ENCODE measurements at places on chromosomes 1 and 21.

GRCh38 chr1:41573785-41574713, 89.6 kb upstream of the EDN2 start:
- DNase-seq, result peak; percentile 81

DNA sequence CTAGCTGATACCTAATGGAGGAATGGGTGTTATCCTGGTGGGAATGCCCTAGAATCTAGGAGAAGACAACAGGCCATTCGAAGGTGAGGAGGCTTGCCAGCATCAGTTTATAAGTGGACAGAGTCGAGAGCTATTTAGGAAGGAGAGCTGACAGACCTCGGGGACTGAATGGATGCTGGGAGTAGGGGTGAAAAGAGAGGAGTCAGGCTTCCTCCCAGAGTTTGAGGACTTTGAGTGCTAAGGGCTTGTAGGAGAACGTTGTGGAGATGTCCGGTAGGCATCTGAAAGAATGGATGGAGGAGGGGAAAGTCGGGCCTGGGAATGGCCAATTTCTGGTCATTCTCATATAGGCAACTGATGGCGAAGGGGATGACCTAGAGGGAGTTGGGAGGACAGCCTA, 155.1 kb downstream of the DYRK1A start:
- DNase-seq, result no peak

DNA sequence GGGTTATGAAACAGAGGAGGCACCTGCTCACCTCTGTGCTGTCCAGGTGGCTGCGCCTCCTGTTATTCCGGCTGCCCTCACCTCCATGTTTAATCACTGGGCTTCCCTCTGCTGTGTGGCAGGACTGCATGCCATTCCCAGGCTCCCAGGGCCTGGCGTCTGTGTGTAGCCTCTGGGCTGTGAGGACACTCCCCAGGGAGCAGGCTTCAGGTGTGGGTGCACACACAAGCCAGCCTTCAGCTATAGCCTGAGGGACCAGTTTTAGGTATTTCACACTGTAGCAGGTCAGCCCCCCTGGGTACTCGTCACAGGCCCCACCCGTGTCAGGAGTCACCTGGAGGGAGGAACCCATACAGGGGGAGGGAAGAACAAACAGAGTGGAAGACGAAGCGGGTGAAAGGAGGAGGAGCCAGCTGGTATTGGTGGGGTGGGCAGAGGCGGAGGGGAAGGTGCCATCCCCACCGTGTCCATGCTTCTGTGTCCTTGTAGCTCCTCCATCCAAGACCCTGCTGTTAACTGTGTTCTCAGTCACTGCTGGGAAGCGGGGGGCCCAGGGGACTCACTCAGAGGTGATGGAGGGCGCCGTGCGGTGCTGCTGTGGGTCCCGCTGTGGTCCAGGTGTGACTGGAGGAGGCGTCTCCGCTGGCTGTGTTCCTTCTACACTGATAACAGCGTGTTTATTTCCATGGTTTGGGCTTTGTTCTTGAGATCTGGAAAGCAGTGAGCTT, 158.6 kb downstream of the PGBD5 start:
- no peak for DNase-seq

- DNase-seq, result no peak
Observed at GRCh38 chr1:23727362-23727811, 15.9 kb upstream of the ELOA start.

DNA sequence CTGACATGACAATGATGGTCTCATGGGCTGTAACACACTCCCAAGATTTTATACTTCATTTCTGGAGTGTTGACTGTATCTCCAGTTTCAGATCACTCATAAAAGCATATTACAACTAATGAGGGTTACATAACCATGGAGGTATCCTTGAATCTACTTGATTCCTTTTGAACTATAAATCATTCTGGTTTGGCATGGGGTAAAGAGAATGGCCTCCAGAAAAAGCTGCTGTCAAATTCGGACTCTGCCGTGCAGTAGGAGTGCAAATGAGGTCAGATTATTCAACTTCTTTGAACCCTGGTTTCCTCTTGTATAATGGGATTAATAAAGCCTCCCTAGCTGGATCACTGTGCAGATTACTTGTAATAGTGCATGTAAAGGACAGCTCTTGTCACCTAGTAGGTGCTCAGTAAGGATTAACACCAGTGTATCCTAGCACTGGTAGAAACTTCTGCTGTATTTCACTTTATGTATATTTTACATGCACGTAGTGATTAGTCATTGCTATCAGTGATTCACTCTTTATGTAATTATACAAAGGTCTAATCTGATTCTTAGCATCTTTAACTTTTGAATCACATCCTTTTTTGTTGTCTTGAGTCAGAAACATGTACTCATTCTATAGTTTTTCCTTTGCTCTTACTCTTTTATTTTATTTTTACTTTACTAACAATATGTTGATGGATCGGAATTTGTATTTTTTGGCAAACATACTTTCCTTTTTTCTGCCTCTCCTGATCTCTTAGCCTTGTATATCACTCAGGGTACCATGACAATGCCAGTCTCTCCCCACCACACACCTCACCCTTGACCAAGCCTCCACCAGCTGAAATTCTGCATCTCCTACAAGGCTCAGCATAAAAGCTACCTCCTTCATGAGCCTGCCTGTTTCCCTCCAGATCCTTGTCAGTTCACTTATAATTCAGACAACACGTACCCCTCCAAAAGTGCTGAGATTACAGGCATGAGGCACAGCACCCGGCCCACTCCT, 3.2 kb downstream of the LRRC8C start:
- no peak for DNase-seq

DNA sequence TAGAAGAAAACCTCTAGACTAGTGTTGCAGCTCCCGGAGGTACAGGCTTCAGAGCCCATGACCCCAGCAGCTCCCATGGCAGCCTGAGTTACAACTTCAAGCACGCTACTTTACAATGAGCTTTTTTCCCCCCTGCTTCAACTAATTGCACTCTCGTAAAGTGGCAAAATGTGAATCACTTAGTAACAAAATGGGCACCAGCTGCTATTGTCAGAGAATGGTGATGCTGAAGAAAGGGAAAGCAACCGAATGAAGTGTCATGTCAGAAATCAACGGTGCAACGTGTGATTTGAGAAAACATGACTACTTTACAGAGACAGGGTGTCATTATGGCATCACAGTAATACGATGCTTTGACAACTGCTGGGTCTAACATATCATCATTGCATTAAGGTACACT, 40.5 kb downstream of the ESRRG start:
- DNase-seq, result no peak

- no peak for DNase-seq
Observed at GRCh38 chr1:183110326-183110880, 75.7 kb upstream of the LAMC2 start.

DNA sequence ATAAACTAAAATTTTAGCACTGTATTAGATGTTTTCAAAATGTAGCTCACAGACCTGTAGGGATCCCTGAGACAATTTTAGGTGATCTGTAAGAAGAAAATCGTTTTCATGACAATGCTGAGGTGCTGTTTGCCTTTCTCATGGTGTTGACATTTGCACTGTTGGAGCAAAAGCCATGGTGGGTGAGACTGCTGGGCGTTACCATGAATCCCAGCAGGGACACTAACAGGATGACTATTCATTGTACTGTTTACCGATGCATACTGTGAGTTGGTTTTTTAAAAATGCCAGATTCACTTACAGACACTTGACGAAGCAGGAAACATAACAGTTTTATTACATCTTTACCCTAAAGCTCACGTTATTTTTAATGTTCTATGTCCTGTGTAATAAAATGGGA, 468.5 kb downstream of the PCP4 start:
- no peak for DNase-seq

GRCh38 chr1:94676686-94677085, 135.1 kb upstream of the F3 start:
- DNase-seq, result no peak

GRCh38 chr1:243397613-243398321, 141.9 kb downstream of the SDCCAG8 start:
- DNase-seq, result no peak

DNA sequence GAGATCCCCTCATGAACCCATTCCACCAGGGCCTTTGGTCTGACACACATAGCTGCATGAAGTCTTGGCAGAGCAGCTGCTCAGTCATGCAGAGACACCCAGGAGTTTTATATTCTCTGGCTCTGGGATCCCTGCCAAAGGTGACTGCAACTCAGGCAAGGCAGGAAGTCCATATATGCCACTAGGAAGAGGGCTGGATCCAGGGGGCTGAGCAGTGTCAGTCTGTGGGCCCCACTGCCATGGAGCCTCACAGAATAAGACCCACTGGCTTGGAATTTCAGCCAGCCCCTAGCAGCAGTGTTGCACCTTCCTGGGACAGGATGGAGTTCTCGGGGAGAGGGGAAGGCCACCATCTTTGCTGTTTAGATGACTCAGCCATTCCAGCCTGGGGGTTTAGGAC, 199.7 kb downstream of the TBX15 start:
- no peak for DNase-seq

DNA sequence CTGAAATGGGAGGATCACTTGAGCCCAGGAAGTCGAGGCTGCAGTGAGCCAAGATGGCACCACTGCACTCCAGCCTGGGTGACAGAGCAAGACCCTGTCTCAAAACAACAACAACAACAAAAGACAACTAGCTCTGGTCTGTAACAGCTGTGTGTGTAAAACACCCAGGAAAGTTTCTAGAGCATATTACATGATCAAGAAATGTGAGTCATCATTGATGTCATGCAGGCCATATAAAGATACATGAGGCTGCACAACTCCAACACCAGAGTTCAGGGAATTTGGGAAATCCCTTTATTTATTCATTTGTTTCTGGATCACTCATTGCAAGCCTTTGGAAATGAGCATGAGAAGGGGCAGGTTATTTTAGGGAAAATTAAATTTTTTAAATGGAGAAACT, 50.3 kb upstream of the CTPS1 start:
- DNase-seq, result no peak

DNA sequence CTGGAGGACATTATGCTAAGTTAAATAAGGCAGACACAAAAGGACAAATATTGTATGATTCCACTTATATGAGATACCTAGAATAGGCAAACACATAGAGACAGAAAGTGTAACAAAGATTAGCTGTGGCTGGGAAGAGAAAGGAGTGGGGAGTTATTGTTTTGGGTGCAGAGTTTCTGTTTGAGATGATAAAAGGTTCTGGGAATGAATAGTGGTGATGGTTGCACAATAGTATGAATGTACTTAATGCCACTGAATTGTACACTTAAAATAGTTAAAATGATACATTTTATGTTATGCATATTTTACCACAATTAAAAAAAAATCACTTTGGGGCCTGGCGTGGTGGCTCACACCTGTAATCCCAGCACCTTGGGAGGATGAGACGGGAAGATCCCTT, 21.2 kb upstream of the ERO1B start:
- no peak for DNase-seq

GRCh38 chr21:29390778-29391177, 92.1 kb downstream of the BACH1 start:
- no peak for DNase-seq

- no peak for DNase-seq
Observed at GRCh38 chr1:208183977-208184911, 59.9 kb downstream of the PLXNA2 start.

DNA sequence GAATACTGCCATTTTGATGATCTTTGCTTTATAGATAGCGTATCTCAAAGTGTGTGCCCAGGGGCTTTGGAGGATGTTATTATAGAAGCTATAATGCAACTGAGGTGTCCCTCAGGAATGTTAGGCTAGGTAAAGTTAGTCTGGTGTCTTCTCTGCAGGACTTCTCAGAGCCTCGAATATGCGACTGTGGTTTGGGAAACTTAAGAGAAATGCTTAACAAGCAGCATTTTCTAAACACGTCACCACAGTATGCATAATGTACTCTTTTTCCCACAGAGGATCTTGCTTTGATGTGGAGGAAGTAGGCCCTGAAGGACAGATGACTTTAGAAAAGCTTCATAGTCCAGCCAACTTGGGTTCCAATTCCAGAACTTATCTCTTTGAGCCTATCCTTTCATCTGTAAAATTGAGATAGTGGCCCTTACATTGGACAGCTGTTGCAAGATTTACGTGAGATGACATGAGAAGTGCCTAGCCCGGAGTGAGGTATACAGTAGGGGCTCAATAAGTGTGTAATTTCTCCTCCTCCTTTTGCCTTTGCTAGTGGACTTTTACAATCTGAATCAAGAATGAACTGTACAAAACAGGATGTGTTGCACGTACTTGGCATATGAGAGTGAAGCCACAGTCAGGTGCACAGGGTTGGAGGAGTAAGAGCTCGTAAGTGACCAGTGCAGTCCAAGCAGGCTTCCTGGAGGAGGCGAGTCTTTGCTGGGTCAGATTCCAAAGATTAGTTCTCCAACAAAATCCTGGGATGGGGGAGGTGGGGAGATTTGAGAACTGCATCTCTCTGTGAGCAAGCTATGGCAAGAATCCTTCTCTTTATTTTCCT, 29.7 kb upstream of the TRABD2B start:
- DNase-seq, result no peak

- DNase-seq, result no peak
Observed at GRCh38 chr1:53526451-53527101, 67.4 kb downstream of the DMRTB1 start.

- DNase-seq, result no peak
Observed at GRCh38 chr1:208213786-208214185, 30.4 kb downstream of the PLXNA2 start.

GRCh38 chr1:166884040-166884642, 8.1 kb upstream of the TADA1 start:
- no peak for DNase-seq

DNA sequence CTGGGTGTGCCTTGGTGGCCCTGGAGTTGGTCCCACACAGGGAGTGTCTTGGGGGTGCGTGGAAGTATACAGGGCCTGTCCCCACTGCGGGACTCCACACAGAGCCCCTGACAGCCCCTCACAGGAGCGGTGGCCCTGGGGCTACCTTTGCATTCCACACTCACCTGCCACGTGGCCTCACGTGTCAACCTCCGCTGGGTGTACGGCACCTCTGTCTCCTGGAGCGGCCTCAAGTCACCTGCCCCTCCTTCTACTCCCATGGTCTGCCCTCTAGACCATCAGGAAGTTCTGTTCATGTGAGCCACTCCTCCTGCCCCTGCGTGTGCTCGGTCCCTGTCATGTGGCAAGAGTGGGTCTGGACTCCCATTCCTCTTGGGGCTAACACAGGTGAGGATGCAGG, 58.6 kb downstream of the FAAP20 start:
- DNase-seq, result no peak

- no peak for DNase-seq
Observed at GRCh38 chr1:15243275-15244043, 3.6 kb upstream of the FHAD1 start.

DNA sequence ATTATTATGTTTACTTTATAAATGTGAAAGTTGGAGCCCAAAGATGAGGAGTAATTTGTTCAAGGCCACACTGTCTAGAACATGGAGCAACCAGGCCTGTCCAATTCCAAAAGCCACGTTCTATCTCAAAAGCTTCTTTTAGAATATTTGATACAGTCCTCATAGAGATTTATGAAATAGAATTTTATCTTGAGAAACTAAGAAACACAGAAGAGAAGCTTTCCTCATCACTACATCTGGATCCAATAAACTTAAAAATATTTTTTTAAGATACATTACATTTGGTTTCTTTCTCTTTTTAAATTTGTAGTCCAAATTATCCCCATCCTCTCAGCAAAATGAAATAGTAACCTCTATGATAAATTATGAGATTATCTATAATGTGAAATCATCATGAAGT, 58.9 kb downstream of the DDAH1 start:
- DNase-seq, result no peak

- DNase-seq, result no peak
Observed at GRCh38 chr1:226476648-226477319, 68.9 kb upstream of the PARP1 start.

Measured in activated CD4-positive, CD25-positive, alpha-beta regulatory T cell treated with anti-CD3 and anti-CD28 coated beads, Interleukin-2, amount 50 U/mL, for 72 hours (primary cell).